Naive thymus-derived CD4-positive, alpha-beta T cell (primary cell): ENCODE measurements at places on chromosomes 6 and 20.

GRCh38 chr20:52496191-52496590 is 304.6 kb upstream of the ZFP64 start:
- no peak for DNase-seq

GRCh38 chr20:13659288-13659687 is 20.6 kb upstream of the TASP1 start:
- DNase-seq, result no peak

DNA sequence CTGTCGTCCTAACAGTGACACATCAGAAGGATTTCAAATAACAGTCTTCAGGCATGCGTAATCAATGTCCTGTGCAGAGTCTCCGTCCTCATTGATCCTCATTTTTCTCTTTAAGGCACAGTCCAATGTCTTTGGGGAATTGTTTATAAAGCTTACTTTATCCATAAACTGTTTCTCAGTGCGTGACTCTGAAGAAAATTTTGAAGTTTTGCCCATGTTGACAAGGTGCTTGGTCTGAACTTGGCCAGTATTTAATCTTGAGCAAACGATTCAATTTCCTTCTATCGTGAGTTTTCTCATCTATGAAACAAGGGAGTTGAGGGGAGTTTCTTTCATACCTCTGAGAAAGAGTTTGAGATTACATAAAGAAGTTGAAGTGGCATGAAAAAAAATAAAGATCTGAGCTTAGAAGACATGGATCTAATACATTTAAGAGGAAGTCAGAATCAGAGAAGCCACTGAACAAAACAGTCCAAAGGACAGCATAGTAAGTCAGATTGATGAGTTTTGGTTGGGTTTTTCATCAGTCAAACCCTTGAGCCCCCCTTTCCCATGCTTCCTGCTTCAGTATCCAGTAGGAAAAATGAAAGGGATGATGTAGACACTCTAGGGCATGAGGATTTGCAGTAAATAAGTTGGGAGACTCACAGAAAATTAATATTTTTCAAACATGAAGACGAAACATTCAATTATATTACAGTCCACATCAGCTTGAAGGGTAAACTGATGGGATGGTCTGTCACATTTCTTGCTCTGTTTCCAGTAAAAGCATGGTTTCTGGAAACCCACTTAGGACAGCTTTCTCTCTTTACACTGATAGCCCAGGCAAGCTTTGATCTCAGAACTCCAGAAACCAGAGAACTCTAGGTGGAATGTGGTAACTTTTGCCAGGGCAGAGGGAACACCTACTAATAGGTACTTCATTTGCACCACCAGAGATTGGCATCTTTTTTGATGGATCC is 8.1 kb downstream of the EDN1 start:
- no peak for DNase-seq

DNA sequence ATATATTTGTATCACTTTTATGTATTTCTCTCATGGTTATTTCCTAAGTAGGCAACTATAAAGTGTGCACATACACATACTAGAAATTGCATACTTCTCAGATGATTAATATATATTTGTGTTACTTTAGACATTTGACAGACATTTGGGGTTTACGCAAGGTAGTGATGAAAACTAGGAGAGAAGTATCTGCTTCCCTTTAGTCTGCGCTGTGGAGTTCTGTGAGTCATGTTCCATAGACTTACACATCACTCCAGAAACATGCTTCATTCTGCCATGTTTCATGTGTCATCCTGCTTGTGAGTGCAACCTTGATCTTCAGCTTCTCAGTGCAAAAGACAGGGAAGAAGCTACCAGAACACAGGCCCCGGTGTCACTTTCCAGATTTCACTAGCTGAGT is 200.7 kb upstream of the BMP2 start:
- DNase-seq, result no peak
